Astrocyte (in vitro differentiated cells and primary cell): ENCODE measurements at places on chromosomes 12 and 14. TPM values are rescaled to one million over a fixed set of nuclear protein-coding genes. Genes with fewer than 3 reads are reported as not detected.

Gene TAS2R9
- total RNA-seq: not detected in 2 replicates

GRCh38 chr12:71160585-71160984 is 2.8 kb upstream of the TSPAN8 start:
- peak; percentile 5 for DNase-seq

Gene NELL2
- total RNA-seq: 0.53 and 1.0 TPM in 2 replicates

Gene RFX4
- total RNA-seq: 0.07 TPM in 1 of 2 replicates, not detected in the other

- no peak for DNase-seq
These were observed 11.7 kb upstream of the OASL start for GRCh38 chr12:121050725-121051124.

Gene SLC25A47
- not detected in 2 replicates for total RNA-seq

- no peak for DNase-seq
These were observed 5.7 kb downstream of the KRT73 start for GRCh38 chr12:52612431-52613383.

Gene CAPZA3
- not detected in 2 replicates for total RNA-seq

GRCh38 chr12:50822082-50822481 is 20.6 kb upstream of the TMPRSS12 start:
- no peak for DNase-seq

- DNase-seq: no peak
These were observed 37.3 kb upstream of the FERMT2 start for GRCh38 chr14:52988139-52988538.
